Germinal center (tissue), 1 donor: ENCODE measurements at places on chromosomes 2 and 18.

GRCh38 chr2:129565551-129566109 is 413.8 kb upstream of the RAB6C start:
- no peak for DNase-seq

DNA sequence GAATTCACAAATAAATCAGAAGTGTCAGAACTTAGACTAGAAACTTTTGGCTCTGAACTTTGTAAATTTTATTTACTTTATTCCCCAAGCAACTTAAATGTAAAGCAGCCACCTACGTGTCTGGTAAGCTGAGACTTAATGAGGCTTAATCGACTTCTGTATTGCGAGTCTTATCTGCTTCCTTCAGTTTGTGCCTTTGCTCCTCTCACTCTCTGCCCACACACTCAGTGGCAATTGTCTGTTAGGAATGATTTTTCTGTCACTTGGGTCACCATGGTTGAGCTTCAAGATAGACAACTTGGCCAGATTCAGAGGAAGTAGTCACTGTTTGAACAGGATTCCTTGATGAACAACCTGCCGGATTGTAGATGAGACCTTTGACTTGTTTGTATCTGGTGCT is 691.4 kb upstream of the FSHR start:
- no peak for DNase-seq

GRCh38 chr2:150109912-150110311 is 377.6 kb downstream of the RND3 start:
- no peak for DNase-seq

DNA sequence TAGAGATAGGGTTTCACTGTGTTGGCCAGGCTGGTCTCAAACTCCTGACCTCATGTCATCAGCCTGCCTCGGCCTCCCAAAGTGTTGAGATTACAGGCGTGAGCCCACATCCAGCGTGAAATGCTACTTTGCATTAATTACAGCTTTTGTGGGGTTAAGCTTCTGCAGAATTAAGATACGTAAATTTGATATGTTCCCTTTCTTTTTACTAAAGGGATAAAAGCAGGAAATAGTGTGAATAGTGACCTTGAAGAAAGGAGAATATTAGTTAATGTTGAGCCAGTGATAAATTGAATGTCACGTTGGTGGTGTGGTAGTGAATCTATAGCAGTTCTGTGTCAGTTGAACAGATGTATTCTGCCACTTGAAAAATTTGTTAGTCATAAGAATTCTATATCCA is 16.9 kb downstream of the SMCHD1 start:
- no peak for DNase-seq

DNA sequence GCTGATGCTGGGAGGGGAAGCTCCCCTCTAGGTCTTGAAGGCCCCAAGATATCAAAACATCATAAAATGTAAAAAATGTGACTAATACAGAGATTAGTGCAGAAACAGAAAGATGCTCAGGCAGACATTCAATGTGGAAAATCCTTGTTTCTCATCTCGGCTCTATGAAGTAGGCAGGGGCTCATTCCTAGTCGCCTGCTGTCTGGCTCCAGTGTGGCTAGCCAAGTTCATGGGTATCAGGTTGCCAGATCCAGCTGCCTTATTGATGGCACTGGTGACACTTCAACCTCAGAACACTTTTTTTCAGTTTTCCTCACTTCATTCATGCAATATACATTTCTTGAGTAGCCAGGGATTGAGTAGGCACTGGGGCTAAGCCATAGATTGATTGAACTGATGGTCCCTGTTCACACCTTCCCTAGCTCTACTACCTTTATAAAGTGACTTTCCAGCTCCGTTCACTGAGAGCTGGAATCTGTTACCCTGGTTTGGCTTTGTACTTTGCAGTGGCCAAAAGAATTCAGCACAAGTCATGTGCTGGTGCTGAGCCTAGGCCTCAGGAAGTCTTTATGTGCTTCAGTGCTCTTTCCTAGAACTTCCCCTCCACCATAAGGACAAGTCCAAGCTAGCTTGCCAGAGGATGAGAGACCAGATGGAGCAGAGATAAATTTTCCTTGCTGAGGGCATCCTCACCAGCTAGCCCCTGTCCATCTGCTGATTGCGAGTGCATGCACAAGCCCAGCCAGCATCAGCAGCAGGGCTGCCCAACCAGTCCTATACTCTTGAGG is 373.6 kb upstream of the ST6GAL2 start:
- DNase-seq, result no peak

DNA sequence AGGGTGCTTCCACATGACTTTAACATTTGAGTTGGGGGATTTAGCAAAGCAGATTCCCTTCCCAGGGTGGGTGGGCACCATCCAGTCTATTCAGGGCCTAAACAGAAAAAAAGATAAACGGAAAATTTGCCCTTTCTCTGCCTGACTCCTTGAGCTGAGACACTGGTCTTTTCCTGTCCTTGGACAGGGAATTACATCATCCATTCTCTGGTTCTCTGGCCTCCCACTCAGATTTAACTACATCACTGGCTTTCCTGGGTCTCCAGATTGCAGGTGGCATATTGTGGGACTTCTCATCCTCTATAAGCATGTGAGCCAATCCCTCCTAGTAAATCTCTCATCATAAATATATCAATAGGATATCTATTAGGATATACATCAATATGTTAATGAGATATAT is 25.8 kb downstream of the CAPN13 start:
- DNase-seq, result no peak

- no peak for DNase-seq
Observed at GRCh38 chr2:27471961-27472360, 17.6 kb downstream of the IFT172 start.

- DNase-seq, result no peak
Observed at GRCh38 chr2:46674488-46674887, 195.1 kb downstream of the TMEM247 start.

GRCh38 chr18:79511671-79512301 is 116.1 kb downstream of the NFATC1 start:
- no peak for DNase-seq

DNA sequence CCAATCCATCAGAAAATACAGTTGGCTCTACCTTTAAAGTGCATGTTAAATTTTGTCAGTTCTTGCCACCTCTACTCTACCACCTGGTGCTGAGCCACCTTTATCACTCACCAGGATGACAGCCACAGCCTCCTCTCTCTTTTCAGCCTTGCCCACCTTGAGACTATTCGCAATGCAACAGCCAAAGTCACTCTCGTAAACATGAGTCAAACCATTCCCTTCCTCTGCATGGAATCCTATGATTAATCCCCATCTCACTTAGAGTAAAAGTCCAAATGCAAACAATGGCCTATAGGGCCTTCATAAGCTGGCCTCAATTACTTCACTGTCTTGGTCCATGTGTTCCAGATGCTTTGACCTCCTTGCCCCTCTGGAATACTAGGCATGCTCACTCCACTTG is 5.8 kb upstream of the OSBPL6 start:
- no peak for DNase-seq

GRCh38 chr18:50928551-50928950 is 39.3 kb upstream of the ELAC1 start:
- DNase-seq, result no peak

DNA sequence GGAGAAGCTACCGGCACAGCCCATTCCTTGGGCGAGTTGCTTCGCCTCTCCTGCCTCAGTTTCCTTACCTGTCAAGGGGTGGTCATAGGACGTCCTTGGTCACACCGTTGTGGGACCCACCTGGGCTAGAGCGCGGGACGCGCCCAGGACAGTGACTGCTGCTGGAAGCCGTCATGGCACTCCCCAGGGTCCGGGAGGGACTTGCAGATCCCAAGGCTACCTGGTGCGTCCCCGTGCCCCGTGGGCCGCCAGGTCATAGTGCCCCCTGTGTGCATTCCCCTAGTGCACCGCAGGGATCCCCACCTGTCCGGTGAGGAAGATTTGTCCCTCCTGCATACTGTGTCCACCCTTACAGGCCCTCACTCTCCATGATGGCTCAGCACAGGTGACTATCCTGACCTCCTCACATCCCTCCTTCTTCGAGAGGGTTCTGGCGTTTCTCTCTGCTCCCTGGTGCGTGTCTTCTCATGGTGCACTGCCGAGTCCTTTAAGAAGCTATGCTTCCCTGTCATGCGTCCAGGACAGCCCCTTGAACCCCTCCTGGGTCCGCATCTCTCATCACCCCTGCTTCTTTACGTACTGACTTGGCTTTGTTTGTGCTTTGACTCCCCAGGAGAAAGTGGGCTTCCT is 886 bp upstream of the STK25 start:
- no peak for DNase-seq

DNA sequence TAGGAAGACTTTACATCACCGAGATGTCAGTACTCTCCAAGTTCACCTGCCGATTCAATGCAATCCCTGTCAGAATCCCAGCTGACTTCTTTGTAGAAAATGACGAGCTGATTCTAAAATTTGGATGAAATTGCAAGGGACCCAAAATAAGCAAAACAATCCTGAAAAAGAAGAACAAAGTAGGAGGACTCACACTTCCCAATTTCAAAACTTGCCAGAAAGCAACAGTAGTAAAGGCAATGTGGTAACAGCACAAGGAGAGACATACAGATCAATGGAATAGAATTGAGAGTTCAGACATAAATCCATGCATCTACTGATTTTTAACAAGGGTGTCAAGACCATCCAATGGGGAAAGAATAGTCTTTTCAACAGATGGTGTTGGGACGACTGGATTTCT is 52.2 kb downstream of the SMAD7 start:
- no peak for DNase-seq

GRCh38 chr2:230795856-230796255 is 68.9 kb upstream of the ITM2C start:
- no peak for DNase-seq

DNA sequence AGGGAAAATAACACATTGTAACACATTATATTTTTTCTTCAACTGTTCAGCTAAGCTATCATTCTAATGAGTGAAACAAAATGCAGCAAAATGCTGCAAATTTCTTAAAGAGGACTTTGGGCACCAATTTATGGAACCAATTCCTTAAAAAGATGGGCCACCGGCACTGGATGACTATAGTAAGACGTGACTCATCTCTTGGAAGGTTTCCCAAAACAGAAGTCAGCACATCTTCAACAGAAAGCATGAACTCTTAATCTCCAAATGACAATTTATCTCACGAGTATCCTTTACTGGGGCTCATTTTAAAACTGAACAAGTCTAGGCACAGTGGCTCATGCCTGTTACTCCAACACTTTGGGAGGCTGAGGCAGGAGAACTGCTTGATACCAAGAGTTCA is 213.4 kb downstream of the CDH20 start:
- no peak for DNase-seq

DNA sequence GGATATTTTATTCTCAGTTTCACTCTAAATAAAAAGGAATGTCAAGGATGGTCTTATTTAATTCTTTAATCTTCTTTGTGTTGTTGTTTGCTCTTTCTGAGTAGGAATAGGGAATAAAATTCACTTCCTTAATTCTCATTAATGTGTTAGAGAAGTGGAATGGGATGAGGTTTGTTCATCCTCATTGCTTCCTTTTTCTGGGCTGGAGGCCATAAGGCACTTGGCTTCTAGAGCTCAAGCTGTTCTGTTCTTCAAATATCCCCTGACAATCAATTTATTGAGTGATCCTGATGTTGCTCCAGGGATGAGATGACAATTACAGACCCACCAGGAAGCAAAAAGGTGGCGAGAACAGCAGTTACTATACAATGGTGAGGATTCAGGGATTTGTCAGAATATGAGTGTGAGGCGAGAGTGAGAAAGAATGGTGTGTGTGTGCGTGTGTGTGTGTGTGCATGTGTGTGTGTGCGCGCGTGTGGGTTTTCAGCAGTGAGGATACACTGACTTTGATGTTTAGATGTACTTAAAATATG is 557.6 kb upstream of the FANCL start:
- DNase-seq, result no peak

DNA sequence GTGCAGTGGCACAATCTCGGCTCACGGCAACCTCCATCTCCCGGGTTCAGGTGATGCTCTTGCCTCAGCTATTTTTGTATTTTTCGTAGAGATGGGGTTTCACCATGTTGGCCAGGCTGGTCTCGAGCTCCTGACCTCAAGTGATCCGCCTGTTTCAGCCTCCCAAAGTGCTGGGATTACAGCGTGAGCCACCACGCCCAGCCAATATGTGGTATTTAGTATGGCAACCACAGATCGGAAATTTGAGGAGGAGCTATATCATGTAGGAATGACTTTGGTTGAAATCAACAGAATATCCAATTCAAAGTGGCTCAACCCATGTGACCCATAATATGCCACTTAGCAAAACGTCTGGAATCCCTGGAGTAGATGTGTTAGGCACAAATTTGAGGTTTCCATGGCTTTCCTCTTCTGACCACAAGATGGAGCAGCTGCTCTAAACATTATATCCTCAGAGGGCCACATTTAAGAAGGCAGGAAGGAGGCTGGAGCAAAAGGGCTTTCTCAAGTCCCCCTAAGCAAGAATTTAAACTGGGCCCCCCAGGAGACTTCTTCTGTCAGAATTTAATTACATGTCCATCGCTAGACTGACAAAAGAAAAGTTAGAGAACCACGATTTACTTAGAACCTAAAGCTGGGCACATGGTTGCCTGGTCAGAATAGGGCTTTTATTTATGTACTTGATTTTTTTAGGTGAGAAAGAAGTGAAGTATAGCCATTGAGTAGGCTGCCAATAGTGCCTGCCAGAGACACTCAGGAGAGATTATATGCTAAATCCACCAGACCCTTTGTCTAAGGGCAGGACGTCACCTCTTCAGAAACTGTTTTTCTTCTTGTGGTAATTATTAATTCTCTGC is 49.6 kb upstream of the ITSN2 start:
- peak; percentile 68 for DNase-seq

DNA sequence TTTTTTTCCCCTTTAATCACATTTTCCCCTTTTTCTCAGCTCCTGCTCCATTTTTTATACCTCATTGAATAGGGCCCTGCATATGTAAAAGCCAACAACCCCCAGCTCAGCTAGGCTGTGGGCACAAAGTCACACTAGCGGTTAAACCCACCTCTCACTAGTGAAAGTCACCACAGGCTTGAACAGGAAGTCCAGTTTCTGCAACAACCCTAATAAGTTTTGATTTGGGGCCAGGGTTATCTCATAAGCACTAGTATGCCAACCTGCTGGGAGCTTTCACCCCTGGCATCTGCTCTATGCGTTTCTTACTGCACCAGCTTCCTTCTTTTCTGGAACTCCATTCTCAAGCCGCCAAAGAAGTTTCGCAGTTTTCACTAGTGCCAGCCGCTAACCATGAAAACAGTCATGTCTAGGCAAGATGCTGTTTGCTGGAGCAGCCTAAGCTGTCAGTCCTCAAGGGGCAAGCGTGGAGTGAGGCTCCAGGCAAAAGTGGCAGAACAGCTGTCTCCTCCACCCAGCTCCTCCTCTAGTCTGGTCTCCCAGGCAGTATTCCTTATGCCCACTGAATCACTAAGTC is 197.0 kb upstream of the MEIS1 start:
- no peak for DNase-seq

DNA sequence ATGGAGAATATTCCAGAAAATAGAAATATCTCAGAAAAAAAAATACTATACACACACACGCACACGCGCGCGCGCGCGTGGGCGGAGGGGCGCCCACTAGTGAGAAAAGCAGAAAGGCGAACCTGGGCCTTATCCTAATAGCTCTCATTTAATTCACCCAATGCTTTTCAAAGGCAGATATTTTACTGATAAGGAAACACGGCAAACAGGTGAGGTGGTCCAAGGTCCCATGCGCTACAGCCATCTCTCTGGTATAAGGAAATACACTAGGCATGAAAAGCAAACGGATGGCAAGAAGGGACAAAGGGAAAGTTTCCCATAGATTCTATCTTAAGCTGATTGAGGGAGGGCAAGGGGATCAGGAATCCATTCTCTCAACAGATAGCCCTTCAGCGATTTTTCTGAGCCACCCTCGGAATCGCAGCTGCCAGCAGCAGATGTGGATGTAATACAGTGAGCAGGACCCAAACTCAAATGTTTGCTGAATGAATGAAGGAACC is 136.7 kb downstream of the TMEM247 start:
- DNase-seq, result peak; percentile 12
